ENCODE measurements at places on chromosomes 2 and 18.

DNA sequence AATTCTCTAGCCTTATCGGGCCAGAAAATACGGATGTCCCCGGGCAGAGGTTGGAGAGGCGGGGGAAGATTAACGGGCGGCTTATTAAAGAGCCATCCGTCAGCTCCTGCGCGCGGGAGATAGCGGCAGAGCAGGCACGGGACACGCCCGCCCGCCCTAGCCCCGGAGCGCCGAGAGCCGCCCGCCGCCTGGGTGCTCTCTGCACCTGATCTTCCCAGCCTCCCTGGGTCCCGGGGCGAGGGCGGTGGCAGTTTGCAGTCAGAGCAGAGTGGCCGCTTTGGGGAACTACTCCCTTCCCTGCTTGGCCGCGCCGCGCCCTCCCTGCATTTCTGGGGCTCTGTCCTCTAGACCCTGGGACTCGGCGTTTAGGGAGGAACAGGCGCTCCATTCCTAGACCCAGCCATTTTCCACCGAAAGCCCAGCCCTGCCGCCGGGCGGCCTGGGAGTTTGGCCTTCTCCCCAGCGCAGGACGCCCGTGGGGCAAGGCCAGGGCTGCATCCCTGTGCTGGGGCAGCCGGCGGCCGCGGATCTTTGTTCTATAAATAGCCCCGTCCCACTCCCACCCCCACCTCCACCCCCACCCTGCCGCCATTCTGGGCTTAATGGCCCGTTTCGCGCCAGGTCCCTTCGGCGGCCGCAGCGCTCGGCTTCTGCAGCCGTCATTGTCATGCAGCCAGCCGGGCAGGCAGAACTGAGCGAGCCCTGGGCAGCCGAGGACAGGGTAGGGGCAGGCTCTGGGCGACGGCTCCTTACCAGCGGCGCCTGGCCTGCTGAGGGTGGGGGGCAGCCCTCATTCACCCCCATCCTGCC, 6.6 kb downstream of the GAD1 start:
- H3K36me3 ChIP-seq = peaks cover 13% of the 10 kb centered on the region
- peak overlapping the region; percentile 80 for H3K27ac ChIP-seq
- DNase-seq = no peak
- H3K4me3 ChIP-seq = no peak overlapping the region
- H3K27me3 ChIP-seq = peaks cover 90% of the 10 kb centered on the region

DNA sequence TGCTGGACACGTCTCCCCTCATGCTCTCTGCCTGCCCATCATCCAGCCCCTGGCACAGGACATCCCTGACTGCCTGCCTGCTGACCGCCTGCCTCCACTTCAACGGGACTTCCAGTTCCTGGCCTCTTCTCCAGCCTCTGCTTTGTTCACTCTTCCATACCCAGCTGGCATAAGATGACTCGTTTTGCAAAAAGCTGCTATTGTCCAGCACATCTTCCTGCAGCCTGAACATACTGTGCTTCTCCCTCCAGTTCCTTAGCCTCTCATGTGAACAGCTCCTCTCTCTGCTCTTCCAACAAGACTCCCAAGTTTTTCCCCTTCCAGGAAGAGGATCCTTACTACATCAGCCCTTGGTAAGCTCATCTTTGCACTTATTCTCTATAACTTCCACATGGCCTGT, 62.4 kb upstream of the SKOR2 start:
- peaks cover 37% of the 10 kb centered on the region for H3K27me3 ChIP-seq
- DNase-seq = no peak
- no peak overlapping the region for H3K4me3 ChIP-seq
- H3K36me3 ChIP-seq = no peaks in the 10 kb centered on the region

DNA sequence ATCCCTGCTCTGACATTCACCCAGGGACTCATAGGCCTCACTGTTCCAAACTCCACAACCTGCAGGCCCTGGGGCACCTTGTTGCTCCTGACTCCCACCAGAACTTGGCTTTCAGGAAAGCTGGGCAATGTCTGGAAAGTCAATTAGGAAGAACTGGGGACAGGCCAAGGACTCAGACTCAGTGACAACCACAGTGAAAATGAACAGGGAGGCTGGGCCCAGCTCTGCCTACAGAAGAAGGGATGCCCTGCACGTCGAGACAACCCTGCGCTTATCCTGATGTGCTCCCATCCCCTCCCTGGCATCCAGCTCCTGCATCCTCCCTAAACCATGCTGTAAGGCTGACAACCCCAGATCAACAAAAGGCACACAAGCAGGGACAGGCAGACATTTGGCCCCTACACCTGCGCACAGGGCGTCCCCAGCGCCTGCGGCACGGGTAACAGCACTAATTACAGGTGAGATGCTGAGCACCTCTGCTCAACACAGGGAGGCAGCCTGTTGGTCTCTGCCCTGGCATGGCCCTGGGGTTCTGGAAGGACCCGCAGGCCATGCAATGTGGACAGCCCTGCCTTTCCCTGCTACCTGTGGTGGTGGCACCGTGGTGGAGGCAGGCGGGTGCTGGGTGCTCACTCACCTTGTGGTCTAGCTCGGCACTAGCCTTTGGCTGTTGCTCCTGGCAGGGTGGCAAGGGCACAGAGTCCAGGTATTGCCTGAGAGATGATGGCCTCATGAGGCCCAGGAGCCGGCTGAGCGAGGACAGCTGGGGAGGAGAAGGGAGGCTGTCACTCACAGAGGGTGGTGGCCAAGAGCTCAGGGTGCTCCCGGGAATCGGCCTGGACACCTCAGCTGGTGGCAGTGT, 23.6 kb upstream of the SEMA4C start:
- H3K4me3 ChIP-seq = no peak overlapping the region
- no peak overlapping the region for H3K27ac ChIP-seq
- H3K27me3 ChIP-seq = no peaks in the 10 kb centered on the region
- H3K4me1 ChIP-seq = peaks cover 45% of the 10 kb centered on the region
- H3K36me3 ChIP-seq = no peaks in the 10 kb centered on the region

- peaks cover 6% of the 10 kb centered on the region for H3K27me3 ChIP-seq
- no peaks in the 10 kb centered on the region for H3K4me1 ChIP-seq
Measured at GRCh38 chr18:50651334-50651733, 91.4 kb downstream of the MAPK4 start.

DNA sequence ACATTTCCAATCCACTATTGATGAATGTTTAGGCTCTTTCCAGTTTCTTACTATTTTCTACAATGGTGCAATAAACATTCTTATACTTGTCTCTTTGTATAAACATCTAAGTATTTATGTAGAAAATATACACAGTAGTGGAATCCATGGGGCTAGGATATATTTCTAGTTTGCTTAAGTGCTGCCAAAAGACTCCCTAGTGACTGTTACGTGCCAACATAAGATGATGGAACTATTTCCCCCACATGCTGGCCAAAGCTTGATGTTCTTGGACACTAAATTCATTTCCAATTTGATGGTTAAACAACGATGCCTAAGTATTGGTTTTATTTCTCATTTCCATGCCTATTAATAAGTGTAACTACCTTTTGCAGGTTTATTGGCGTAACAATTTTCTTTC, 378.4 kb upstream of the HNRNPA3 start:
- DNase-seq = no peak
- H3K36me3 ChIP-seq = no peaks in the 10 kb centered on the region
- H3K27ac ChIP-seq = no peak overlapping the region
- H3K4me3 ChIP-seq = no peak overlapping the region
- H3K4me1 ChIP-seq = peaks cover 5% of the 10 kb centered on the region

GRCh38 chr18:3652380-3653262, 202.6 kb downstream of the TGIF1 start:
- H3K4me3 ChIP-seq = no peak overlapping the region
- H3K27me3 ChIP-seq = no peaks in the 10 kb centered on the region
- no peak for DNase-seq
- H3K4me1 ChIP-seq = peaks cover 4% of the 10 kb centered on the region
- no peak overlapping the region for H3K27ac ChIP-seq

DNA sequence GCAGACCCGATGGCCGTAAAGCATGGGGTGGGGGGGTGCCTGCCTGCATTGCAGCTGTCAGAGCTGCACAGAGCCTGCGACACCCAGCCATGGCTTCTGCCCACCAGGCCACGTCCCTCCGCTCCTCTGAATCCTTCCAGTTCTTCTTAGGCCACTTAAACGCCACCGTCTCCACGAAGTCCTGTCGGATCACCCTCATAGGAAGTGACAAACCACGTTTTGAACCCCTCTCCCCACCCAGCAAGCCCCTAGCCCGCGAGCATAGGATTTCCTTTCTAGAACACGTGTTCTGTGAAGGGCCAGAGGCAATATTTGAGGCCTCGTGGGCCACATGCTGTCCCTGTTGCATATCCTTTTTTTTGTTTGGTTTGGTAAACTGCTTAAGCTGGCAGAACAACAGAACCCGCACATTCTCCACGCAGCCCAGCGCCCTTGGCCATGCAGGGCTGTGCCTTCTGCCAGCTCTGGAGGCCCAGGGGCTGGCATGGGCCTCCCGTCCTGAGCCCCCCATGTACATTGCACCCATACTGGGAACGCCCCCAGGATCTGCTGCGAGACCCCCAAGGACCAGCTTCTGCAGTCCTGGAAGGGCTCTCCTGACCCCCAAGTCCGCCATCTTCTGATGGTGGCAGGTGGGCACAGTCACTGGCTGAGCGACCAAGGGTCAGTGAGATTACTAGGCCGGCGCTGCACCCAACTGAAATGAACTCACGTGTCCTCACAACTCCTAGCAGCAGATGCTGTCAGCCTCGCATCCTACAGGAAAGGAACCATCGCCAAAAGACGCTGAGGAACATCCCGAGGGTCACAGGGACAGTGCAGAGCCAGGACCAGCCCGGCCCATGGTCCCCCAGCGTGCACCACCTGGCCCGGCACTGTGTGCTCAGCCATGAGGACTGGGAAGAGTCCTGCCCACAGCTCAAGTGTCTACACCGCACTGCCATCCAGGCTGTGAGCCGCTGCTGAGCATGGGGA, 35.1 kb downstream of the ADI1 start:
- no peaks in the 10 kb centered on the region for H3K36me3 ChIP-seq
- H3K27ac ChIP-seq = no peak overlapping the region
- H3K4me1 ChIP-seq = peaks cover 2% of the 10 kb centered on the region
- no peak overlapping the region for H3K4me3 ChIP-seq

Data from T-helper 17 cell (primary cell).